ENCODE measurements at places on chromosomes 6 and 20.

DNA sequence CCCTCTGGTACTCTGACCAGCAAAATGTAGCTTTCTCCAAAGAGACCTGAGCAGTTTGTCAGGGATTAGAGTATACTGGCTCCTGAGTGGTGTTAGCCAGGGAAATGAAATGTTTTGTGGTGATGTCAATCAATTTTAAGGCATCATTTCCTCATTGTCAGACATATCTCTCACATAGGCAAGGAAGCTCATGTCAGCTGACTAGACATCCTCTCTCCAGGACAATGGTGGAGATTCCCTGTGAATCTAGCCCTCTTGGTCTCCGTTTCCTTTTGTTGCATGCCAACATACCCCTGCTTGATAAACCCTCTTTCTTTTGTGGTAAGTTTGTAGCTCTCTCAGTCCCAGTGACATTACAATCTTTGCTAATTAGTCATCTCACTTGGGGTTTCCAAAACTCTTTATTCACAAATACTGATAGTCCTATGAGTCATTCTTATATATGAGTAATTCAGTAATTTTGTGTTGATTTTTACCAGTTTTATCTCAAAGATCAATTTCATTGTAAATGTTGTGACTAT, 135.6 kb upstream of the PTPRK start:
- no peak for DNase-seq

DNA sequence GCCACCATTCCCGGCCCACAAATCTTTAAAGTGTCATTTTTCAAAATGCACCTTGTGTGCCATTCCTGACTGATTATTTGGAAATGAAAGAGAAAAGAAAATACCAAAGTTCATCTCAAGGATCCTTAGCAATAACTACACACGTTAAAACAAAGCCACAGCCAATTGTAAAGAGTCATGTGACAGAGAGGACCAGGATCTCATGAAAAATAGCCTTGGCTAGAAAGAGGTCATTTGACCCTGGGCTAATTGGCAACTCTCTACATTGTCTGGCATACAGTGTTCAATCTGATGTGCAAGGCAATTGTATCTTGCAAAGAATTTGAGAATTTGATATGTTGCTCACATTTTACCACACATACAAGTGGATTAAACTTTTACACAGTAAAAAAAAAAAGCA, 31.6 kb upstream of the HLA-G start:
- no peak for DNase-seq

DNA sequence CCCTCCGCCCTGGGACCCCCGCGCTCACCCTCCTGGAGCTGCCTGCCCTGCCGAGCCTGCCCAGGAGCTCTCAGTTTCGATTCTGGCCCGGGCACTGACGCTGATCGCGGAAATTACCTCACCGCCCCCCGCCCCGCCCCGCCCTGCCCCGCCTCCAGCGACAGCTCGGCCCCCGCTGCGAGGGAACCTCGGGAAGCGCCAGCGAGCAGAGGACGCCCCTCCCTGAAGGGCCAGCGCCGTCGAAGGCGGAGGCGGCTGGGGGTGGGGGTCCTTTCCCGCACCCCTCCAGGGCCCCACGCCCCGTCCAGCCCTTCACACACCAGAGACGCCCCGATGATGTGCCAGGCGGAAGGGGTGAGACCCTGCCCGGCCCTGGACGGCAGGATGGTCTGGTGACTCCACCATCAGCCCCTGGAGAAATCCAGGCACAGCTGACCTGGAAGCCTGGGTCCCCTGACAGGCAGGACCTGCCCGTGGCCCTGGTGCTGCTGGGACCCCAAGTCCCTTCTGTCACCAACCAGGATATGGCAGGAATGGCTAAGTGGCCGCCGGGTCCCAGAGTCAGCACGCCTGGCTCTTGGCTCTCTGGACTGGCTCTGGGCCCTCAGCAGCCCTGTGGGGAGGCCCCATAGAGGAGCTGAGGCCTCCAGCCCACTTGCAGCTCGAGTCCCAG, at the start of gene HELZ2:
Gene HELZ2 (minus strand): TSS at position 84 of the 673 bp plus-strand sequence. CDS start 1,854 bp downstream, outside the sequence.
- peak; percentile 51 for DNase-seq

GRCh38 chr6:119672725-119673124, 323.2 kb upstream of the MAN1A1 start:
- no peak for DNase-seq

DNA sequence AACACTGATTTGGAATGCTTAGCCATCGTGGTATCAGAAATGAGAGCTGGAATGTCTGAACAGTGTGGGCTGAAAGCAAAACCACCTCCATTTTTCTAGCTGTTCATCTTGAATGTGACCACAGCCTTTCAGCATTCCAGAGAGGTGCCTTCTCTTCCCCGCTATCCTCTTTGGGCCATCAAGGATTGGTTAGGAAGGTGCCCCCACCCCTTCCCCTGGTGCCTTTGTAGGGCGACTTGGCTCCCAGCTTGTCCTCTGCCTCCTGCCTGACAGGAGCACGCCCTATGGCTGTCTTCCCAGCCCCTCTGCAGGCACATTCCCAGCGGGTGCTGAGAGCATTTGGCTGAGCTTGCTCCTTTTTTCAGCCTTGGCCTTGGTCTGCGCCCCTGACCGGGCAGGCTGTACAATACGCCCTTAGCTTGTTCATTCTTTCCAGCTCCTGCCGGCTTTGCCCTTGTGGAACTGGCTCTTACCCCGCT, 97.5 kb downstream of the ARMC2 start:
- DNase-seq, result no peak

DNA sequence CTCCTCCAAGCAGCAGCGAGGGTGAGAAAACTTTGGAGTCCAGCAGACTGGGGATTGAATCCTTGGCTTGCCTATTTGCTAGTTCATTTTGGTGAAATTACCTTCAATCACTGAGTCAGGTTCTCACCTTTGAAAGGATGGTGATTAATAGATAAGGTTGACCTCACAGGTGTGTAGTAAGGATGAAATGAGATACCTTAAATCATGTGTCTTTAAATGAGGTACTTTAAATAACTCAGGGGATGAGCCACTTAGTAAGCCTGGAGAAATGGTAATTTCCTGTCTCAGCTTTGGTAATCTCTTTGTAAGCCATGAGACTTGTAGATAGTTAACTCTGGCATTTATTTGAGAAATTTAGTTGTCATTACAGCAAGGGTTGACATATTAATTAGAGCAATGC, 70.2 kb downstream of the TULP4 start:
- DNase-seq, result no peak

DNA sequence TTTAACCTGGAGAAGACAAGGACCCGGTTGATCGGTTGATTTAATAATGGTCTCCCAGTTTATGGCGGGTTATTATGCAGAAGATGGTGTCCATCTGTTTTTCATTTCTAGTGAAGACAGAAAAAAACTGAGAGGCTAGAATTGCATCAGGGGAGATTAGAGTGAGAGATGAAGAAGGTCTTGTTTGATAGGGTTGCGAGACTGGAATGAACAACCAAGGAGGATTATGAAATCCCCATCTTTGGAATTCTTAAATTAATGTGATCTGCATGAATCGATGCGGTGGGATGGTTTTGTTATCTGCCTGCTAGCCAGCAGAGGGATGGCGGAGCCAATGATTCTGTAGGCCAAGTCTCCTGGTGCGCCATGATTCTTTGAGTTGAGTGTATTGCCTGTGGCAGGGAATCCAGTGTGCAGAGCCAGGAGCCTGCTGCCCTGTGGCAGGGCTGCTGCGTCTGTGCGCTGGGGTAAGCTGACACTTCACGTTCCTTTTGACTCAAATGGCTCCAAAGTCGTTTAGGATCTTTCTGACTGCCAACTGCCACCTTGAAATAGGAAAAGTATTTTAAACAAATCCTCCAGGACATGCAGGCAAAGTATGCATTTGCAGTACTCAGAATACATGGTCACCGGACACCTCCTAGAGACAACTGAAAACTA, 200.1 kb downstream of the CLIC5 start:
- DNase-seq, result no peak

GRCh38 chr20:64090165-64090564, 6.0 kb upstream of the LKAAEAR1 start:
- no peak for DNase-seq
